Left cardiac atrium (tissue), 4 donors: ENCODE measurements at places on chromosomes 6 and 20. TPM values are rescaled to one million over a fixed set of nuclear protein-coding genes. Genes with fewer than 3 reads are reported as not detected.

The ENPP5 gene
- 6.9 TPM for total RNA-seq

The FOXA2 gene
- not detected for total RNA-seq

GRCh38 chr6:26358511-26358981, 6.5 kb upstream of the BTN3A2 start:
- DNase-seq = no peak

DNA sequence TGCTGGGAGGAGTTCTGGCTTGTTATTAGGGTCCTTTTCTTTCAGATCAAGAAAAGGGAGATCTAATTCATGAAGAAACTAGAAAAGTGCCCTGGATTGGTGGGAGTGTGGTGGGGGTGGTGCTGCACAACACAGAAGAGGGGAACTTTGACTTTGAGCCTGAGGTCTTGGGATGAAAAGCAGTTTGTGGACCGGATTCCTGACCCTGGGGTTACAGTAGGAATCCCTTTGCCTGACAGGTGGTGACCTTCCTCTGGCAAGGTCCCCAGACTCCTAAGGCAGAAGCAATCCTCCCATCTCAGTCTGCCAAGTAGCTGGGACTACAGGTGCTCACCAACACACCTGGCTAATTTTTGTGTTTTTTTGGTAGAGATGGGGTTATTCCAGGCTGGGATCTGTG, 45.3 kb upstream of the IER3 start:
- DNase-seq = no peak

- no peak for DNase-seq
These were observed 155.0 kb upstream of the CITED2 start for GRCh38 chr6:139529420-139529819.

GRCh38 chr6:111942561-111942960, 69.3 kb upstream of the FYN start:
- no peak for DNase-seq
